ENCODE measurements at places on chromosomes 12 and 14.

DNA sequence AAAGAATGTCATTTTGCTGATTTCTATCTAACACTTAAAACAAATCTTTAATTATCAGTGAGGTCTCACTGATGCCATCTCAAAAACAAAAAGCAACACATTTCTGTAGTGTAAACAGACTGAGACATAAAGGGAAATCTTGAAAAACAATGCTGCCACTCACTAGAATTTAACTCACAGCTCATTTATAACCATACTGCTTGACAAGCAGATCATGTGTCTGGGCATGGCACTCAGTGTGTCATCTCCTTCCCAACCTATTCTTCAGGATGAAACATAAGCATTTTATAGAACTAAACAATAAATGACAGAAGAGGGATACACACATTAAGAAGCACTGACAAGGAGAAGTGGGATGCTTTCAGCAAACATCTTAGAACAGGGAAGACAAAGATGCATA is 22.4 kb downstream of the ATF7 start:
- DNase-seq: no peak

DNA sequence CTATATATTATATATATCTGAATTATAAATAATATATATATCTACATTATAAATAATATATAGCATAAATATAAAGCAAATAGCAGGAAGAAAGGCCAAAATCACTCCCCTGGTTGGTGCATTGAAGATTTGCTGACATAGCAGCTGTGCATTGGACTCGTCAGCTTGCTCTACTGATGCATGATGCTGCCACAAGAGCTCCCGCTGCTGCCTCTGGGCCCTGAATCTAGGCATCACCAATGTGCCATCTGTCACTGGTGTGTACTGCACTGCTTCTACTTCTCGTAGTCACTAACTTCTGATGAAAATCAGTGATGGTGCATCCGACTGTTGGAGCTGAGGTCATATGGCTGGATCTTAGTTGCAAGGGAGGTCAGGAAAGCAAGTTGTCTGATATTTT is 205.0 kb downstream of the ADAMTS20 start:
- no peak for DNase-seq

DNA sequence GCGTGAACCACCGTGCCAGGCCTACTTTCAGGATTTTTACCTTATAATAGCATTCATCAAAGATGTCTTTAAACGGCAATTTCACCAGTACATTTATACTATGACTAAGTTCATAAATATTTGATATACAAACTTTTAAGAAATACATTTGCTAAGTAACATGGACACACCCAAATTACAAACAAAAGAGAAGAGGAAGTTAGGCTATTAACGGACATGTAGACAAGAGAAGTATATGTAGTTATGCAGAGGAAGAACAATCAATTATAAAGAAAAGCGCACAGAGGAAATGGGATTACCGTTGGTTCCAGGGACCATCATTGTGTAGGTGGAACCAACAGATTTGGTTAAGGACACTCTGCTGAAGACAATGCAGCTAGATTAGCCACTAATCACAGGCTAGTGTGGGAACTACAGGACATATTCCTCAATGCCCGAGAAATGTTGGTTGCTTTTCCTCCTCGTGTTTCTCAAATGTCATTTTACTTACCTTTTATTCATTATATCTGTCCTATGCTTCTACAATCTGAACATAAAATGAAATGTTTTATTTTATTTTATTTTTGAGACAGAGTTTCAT is 24.0 kb upstream of the PKP2 start:
- DNase-seq: no peak

- no peak for DNase-seq
Measured at GRCh38 chr14:100777366-100777817, 48.5 kb upstream of the MEG3 start.

DNA sequence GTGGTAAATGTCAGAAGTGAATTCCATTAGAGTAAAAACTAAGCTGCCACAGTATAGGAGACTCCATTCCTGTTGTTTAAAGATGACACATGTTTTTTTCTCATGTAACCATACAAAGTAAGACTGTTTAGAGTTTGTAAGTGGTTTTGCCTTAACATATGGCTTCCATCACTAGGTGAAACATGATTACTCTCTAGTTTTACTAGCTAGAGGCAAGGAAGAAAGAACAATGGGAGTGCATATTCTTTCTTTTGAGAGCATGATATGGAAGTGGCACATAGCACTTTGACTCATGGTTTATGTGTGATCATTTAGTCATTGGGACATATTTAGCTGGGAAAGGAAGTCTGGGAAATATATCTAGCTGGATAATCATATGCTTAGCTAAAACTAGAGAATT is 7.7 kb downstream of the ATF7IP start:
- DNase-seq: no peak

DNA sequence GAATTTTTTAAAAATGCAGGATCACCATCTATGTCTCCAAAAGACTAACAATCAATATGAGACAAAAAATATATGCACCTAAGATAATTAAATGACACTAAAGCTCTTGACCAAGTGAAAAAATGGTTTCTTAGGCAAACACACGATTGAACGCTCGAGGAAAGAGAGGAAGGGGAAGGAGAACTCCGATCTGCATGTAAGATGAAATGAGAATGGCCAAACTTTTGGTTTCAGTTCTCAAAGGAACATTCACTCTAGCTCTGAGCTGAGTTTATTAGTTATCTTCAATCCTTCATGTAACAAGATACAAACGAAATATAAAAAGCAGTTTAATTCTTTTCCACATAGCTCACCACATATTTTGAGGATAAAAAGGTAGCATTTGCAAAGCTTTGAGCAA is 2.8 kb downstream of the DYRK4 start:
- DNase-seq: no peak

DNA sequence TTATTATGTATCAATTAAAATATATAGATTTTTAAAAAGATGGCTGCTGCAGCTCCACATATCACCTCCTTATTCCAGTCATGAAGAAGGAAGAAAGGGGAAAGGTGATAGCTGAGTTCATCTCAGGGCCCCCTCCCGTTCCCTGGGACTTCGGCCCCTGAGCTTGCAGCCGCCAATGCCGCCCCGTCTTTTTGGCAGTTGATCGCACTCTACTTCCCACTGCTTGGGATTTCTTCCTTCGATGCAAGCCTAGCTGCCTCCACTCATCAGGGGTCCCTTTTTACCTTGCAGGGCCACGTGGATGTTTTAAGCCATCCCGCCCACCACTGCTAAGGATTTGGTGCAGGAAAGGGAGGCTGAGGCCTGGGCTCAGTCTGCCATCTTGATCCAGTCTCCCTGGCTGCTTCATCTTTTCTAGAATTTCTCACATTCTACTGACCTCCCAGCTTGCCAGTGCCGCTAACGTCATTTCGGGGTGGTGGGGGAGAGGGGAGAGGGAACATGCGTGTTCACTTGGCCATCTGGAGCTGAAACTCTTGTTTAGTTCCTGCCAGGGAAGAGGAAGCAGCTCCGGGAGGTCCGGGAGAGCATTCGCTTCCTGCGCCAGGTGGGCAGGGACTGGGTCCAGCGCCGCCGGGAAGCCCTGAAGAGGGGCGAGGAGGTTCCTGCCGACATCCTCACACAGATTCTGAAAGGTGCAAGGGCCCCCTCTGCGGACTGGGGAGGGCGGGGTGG is 31.3 kb downstream of the CYP46A1 start:
- DNase-seq: no peak

GRCh38 chr14:52354242-52354641 is 40.1 kb downstream of the PTGER2 start:
- DNase-seq: no peak

- peak; percentile 65 for DNase-seq
Measured at GRCh38 chr14:96100161-96101064, 61.3 kb downstream of the C14orf132 start.

DNA sequence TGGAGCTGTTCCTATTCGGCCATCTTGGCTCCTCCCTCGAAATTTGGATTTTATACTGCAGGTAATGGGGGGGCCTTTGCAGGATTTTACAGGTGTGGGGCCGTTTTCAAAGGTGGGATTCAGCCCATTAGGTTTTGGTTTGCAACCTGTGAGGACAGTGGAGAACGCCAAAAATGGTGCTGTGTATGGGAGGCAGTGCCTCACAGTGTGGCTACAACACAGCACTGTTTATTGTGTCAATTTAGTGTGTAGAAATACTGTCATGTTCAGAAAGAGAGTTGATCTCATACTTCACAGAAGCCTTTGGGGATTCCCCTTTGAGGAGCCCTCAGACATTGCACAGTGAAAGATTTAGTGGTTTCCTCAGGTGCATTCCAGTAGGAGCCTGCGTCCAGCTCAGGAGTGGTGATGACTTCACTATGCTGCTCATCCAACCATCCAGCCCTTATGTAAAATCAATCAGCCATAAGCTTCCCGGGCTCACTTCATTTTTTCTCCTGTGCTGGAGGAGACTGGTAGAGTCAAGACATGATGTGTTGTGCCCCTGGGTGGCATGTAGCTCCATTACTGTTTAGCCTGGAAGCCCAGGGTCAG is 92.7 kb upstream of the PRMT8 start:
- no peak for DNase-seq

- no peak for DNase-seq
Measured at GRCh38 chr12:69502345-69503081, 32.3 kb downstream of the FRS2 start.

- no peak for DNase-seq
Measured at GRCh38 chr12:88408823-88409222, 171.4 kb downstream of the KITLG start.

- no peak for DNase-seq
Measured at GRCh38 chr14:83467811-83468210, 1934.2 kb upstream of the SEL1L start.

DNA sequence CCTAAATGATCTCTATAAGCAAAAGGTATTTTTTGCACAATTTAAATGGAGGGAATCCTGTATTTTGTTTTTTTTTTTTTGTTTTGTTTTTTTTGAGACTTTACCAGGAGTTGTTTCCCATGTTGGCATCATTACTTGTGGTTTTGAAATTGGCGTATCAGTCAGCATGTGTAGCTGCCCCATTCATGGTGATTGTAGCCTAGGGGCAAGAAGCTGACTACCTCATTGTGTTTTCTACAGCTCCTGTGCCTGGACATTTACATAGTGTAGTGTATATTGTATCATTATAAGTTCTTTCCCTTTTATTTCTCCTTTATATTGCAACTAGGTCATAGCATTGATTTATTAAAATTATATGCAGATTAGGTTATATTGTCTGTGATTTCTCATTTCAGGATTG is 24.5 kb downstream of the SAMD4A start:
- no peak for DNase-seq

- no peak for DNase-seq
Measured at GRCh38 chr14:94054401-94054800, 26.6 kb downstream of the DDX24 start.

DNA sequence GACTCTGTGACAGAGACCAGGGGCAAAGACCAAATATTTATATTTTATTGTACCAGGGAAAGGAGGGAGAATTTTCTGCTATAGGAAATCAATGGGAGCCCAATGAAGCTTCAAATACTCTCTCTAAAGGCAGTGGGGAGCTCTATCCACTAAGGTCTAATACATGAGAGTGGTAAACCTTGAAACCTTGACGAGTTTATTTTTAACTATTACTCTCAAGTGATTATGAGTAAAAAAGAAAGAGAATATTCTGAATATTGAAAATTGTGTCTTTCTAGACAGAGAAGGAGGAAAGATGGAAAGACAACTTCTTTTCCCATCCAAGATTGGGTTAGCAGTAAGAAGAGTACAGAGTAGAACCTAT is 1722.1 kb upstream of the SEL1L start:
- DNase-seq: no peak

DNA sequence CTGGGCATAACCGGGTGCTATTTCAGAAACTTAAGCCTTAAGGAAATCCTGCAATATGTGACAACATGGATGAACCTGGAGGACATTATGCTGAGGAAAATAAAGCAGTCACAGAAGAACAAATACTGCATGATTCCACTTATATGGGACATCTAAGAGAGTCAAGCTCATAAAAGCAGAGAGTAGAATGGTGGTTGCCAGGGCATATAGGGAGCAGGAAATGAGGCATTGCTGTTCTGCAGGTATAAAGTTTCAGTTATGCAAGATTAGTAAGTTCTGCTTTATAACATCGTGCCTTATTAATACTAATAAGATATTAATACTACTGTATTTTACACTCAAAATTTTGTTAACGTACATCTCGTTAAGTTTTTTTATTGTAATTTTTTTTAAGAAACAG is 124.2 kb upstream of the ATF1 start:
- no peak for DNase-seq

DNA sequence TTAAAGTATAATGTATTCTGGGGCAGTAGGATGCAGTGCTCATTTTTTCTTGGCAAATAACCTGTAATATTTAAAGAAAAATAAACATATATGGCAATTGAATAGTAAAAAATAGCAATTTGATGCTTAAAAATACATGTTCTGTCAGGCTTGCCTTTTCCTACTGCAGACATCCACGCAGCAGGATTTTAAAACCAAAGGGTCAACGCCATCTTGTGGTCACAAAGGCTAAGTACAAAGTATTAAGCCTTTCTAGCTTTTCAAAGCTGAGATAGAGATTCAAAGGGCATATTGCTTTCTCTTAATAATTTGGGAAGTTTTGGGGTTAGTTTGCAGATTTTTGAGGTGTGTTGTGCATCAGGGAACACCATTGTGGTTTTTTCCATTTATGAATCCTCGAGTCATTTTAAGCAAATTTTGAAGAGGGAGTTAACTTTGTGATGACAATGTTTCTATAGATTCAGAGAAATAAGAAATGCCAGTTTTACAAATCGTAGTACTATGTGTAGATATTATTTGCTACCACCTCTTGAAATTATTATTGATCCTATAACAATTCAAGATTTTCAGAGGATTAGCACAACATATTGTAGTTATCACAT is 4.7 kb upstream of the CCER1 start:
- DNase-seq: no peak

GRCh38 chr14:22305607-22306006 is 283.4 kb downstream of the DAD1 start:
- DNase-seq: no peak

DNA sequence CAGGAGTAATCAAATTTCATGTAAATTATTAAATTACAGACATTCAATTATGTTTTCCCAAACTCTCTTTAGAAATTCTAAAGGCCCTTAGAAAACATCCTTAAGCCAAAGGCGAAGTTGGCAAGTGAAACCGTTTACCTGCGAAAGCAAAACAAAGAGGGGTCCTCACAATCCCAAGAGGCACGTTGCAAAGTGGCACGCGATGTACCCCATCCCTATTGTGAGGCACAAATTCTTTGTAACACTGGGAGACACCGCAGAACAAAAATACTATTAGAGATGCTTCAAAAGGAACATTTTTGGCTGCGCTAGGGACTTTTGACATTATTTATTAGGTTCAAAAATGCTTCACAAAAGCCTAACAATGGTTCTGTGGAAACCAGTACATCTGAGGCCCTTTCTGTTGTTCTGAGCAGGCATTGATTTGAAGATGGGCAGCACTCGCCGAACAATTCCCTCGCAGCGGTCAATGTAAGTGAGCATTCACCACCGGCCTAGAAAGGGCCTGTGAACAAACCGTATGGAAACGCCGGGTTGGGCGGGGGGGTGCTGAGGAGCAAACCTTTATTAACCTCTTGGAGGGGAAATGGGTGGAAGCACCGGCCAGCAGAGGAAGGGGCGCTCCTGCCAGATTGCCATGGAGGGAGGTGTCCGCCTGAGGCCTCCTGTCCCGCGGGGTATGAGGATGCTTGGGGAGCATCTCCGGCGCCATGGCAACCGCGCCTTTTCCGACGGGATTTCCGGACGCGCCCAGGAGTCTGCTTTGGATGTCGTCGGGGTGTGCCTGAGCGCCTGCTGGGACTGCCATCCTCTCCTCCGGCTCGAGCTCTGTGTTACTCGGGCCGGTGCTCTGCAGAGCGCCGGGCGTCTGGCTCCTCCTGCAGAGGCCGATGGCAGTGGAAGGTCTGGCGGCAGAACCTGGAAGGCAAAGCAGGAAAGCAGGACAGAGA is 193.9 kb downstream of the C12orf42 start:
- DNase-seq: peak; percentile 2

All from right kidney (tissue), 9 donors.